ENCODE measurements at places on chromosomes 16 and 17.

- no peak for DNase-seq
Observed at GRCh38 chr16:12499032-12499745, 304.5 kb downstream of the CPPED1 start.

GRCh38 chr17:28547623-28548416 lies 4.6 kb downstream of the UNC119 start:
- no peak for DNase-seq

DNA sequence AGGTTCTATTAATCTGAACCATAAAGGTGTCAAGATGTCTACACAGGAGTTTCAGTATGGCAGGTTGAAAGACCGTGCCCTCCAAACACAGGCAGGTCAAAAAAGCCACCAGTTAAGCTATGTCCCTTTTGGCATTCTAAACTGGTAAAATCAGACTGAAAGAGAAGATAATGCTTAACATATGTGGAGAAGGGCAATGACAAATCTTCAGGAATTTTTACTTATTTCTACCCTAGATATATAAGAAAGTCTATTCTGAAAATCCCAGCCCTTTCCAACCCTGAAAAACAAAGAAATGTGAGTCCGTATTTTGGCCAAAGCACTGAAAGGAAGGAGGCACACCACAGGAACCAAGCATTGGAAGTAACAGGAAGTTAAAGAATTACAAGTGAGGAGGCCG lies 16.5 kb downstream of the AP1G1 start:
- no peak for DNase-seq

- no peak for DNase-seq
Observed at GRCh38 chr16:12391956-12392355, 411.7 kb downstream of the CPPED1 start.

DNA sequence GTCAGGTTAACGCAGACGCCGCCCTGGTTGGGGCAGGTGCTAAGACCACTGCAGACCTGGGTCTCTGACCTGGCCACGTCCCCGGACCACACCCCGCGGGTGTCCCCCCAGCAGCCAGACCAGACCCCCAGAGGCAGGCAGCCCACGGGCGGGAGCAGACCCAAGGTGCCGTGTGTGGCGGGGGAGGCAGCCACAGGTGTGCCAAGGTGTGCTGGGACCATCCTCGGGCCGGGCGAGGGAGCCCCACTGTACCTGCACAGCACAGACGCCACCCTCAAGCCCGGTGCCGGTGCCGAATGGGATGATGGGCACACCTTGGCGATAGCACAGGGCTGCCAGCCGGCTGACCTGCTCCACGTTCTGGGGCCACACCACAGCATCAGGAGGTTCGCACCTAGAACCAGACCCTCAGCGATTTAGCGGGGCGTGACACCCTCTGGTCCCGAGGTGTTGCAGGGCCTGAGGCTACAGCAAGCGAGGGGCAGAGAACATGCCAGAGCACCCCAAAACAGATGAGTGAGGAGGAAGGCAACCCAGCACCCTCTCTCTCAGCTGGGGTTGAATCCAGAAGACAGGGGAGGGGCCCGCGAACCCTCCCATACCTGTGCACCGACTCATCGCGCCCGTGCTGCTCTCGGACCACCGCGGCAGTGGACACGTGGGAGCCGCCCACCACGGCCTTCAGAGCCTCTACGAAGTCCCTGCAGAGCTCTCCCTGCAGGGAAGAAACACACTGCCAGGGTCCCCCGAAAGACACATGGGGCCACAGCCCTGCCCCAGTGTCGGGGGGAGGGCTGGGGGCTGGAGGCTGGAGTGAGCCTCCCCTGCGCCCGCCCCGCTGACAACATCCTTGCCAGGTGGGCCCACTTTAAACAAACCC lies 1.4 kb downstream of the LDHD start:
- DNase-seq: no peak

GRCh38 chr16:4200000-4200780 lies 41.7 kb downstream of the SRL start:
- DNase-seq: no peak

DNA sequence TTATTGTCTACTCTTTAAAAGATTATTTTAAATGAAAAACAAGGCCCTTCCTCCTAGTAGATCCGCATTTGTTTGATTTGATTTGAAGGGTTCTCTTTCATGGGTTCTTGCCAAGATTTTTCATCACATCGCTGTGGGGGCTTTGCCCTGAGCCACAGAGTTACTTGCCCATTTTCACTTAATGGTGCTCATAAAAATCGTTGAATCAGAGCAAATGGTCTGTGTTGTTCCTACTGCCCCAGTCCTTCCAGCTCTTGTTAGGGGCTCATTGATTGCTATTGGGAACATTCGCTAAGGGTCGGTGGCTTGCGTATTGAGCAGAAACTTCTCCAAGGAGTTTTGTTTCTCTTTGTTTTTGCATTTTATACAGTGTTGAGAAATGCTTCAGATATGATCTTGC lies 1023.4 kb upstream of the CDH8 start:
- no peak for DNase-seq

DNA sequence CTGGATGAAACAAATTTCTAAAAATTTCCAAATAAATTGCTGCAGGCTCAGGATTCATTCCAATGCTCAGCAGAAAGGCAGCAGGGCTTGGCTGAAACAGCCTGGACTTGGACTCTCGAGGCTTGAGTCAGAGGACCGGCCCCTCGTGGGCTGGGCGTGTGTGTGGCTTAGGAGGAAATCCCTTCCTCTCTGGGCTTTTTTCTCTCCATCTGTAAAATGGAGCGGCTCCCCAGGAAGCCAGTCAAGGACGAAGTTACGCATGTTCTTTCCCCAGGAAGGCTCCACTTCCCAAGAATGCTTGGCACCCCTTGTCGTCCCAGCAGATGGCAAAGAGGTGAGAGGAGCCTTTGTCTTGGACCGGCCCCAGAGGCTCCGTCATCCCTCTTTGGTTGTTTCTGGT lies 13.5 kb downstream of the SLC46A1 start:
- no peak for DNase-seq

DNA sequence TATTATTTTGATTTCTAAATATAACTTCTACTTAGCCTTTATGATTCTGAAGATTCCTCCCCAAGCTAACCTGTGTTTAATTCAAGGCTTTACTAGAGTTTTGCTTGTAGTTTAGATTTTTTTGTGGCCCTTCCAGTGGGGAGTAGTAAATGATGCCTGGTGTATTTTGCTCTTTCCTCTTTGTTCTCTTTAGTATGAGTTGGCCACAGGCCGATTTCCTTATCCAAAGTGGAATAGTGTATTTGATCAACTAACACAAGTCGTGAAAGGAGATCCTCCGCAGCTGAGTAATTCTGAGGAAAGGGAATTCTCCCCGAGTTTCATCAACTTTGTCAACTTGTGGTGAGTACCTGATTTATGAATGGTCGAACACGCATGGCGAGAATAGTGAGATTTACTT lies 108.3 kb downstream of the MAP2K4 start:
- DNase-seq: no peak

- DNase-seq: no peak
Observed at GRCh38 chr16:83542491-83542890, 265.3 kb upstream of the HSBP1 start.

GRCh38 chr16:87492291-87492630 lies 563 bp downstream of the ZCCHC14 start:
- DNase-seq: no peak

- DNase-seq: no peak
Observed at GRCh38 chr17:1315409-1315808, 35.9 kb downstream of the TRARG1 start.

- DNase-seq: no peak
Observed at GRCh38 chr16:81277541-81278080, 37.2 kb upstream of the GAN start.

DNA sequence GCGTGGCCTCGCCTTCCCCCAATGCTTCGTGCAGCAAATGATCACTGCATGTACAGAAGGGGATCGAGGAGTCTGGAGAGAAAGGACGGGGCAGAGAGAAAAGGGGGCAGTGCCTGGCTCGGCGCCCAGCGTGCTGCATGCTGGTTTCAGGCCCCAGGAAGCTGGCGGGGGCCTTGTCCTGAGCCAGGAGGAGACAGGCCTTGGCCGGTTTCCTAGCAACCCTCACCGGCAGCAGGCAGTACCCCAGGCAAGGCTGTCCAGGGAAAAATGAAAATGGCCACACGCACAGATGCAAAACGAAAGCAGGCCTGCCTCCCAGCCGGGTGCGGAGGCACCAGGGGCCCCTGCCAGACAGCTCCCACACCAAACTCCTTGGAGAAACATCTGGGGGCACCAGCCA lies 126.3 kb downstream of the ZFHX3 start:
- no peak for DNase-seq
